ENCODE measurements at places on chromosomes 13 and 19.
A peak's percentile ranks its signal among the peaks of the same experiment; 100 is the strongest.

- no peak for DNase-seq
Measured at GRCh38 chr13:24083141-24083540, 77.4 kb upstream of the SPATA13 start.

GRCh38 chr13:35994131-35994966 is 136.8 kb downstream of the DCLK1 start:
- DNase-seq: no peak

DNA sequence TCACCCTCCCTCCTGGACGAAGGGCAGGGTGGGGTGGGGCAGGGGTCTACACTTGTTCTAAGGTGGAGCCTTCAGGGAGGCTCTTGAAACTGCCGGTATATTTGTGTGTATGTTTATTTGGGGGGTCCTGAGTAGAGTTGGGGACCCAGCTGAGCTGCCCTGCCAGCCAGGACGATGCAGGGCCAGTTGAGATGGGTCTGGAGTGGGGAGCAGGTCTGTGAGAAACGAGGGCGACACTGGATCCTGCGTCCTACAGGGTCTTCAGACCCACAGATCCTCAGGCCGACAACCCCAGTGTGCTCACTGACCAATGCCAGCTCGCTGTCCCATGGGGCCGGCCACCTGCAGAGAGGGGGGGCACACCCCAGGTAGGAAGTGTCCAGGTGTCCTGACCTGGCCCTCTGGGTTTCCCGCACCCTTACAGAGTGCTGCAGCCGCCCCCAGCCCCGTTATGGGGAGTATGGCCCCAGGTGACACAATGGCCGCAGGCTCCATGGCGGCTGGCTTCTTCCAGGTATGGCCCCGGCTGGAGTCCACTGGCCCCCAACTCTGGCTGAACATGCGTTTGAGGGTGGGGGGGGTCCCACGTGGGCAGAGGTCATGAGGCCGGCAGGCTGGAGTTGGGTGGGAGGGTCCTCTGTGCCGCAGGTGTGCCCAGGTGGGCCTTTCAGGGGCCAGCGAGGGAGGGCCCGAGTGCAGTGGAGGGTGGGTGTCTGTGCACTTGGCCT is 7.4 kb downstream of the ISYNA1 start:
- no peak for DNase-seq

GRCh38 chr19:17748884-17749638 is 2.2 kb upstream of the FCHO1 start:
- DNase-seq: no peak

GRCh38 chr19:35216833-35217648 is 11.5 kb downstream of the FAM187B start:
- no peak for DNase-seq

GRCh38 chr13:32528358-32528757 is 10.2 kb downstream of the N4BP2L2 start:
- no peak for DNase-seq

DNA sequence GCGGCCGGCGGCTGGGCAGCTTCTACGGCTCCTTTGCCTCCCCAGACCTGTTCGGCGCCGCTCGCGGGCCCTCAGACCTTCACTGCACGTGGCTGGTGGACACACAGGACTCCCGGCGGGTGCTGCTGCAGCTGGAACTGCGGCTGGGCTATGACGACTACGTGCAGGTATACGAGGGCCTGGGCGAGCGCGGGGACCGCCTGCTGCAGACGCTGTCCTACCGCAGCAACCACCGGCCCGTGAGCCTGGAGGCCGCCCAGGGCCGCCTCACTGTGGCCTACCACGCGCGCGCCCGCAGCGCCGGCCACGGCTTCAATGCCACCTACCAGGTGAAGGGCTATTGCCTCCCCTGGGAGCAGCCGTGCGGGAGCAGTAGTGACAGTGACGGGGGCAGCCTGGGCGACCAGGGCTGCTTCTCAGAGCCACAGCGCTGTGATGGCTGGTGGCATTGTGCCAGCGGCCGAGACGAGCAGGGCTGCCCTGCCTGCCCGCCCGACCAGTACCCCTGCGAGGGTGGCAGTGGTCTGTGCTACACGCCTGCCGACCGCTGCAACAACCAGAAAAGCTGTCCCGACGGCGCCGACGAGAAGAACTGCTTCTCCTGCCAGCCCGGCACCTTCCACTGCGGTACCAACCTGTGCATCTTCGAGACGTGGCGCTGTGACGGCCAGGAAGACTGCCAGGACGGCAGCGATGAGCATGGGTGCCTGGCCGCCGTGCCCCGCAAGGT is 11.6 kb downstream of the LRP3 start:
- no peak for DNase-seq

- no peak for DNase-seq
Measured at GRCh38 chr13:50691681-50692263, 151.7 kb downstream of the DLEU7 start.

DNA sequence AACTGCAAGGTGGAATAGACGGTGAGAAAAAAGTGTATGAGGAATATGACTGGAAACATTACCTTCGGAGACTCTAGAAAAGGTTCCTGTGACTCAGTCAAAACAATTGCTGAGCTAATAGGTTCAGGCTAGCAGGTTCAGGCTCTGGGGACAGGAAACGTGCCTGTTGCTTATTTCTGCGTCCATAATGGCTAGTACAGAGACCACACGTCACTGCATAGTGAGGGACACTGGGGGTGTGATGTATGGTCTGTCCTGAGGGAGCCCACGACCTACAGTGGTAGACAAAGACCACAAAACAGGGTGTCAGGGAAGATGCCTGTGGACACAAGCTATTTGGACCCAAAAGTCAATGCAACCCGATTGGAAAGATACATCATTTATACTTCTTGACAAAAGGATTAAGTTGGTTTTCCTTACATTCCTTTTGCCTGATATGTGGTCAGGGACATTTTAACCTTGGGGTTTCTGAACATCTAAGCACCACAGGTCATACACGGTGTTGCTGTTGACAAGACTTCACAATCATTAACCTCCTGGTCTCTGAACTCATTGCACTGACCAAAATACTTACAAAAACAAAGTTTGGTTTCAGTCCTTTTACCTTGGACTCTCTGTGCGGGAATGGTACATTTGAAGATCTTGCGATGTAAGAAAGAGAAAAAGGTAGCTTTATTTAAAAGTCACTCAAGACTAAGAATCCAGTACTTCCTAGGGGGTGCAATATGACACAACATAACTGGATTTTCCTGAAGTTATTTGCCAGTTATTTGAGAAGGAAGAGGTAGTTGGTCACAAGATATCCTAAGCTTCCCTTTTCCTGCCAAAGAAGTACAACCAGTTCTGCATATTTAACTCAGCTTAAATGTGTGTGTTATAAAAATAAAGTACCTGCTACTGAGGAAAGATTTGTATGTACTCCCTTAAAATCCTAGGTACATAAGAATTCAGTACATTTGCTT is 20.0 kb downstream of the CRYL1 start:
- no peak for DNase-seq

- no peak for DNase-seq
Measured at GRCh38 chr19:1861599-1862031, 1.8 kb downstream of the KLF16 start.

- DNase-seq: peak; percentile 48
Measured at GRCh38 chr19:3129112-3129511, 6.7 kb upstream of the GNA15 start.

DNA sequence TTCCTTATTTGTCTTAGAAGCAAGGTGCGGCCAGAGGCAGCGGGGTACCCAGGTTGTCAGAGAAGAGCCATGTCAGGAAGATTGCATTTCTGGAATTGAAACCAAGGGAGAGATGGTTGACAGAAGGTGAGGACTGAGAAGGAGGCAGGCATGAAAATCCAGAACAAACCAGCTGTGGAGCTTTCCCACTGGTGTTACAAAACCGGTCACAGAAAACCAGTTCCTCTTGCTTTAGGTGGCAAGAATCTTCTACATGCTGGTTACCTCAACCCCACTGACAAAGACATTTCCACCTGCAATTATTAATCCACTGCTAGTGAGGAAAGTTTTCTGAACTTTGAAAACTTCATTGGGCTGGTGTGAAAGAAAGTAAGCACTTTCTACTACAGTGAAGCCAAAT is 64.0 kb upstream of the MED4 start:
- DNase-seq: no peak

- peak; percentile 49 for DNase-seq
Measured at GRCh38 chr13:97344265-97345175, 89.4 kb upstream of the RAP2A start.

DNA sequence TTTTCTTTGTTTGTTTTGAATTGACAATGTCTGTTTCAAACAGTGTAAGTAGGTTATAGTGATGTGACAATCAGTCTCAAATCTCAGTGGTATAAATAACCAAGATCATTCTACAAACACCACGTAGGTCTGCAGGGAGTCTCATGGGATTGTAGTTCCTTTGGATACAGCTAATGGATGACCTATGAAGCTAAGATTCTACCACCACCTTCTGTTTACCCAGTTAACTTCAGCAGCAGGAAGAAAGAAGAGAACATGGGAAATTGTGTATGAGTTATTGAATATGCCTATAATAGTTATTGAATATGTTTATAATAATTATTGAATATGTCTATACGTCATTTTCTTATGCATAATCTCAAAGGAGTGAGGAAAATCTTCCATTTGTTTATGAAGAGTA is 63.9 kb upstream of the SLITRK5 start:
- no peak for DNase-seq

DNA sequence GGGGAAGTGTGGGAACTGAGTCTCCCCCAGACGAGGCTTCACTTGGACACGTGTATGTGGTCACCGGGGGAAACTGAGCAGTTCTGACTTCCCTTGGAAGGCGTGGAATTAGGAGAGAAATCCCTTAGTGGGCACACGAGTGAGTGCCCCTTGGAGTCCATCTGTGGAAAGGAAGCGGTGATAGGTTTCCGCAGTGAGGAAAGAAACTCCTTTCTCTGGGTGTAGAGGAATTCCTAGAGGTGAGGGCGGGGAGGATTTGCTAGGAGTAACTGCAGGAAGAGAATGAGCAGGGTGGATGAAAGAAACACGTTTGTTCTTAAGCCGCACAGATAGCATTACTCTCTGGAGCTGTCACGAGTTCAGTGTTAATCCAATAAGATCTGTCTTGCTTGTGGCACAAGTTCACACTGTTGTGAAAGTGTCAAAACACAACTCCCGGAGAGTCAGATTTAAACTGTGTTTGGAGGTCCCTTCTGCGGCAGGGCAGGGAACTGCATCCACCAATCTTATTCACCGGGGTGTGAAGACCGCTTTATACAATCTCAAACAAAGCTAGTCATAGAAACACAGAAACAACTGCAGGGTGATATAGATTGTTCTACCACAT is 1.2 kb downstream of the KL start:
- DNase-seq: no peak

- no peak for DNase-seq
Measured at GRCh38 chr19:19113040-19113626, 25.1 kb downstream of the TMEM161A start.

- DNase-seq: peak; percentile 15
Measured at GRCh38 chr13:20901668-20902437, 693 bp downstream of the XPO4 start.

GRCh38 chr19:55700813-55701212 is 25.8 kb downstream of the EPN1 start:
- no peak for DNase-seq

DNA sequence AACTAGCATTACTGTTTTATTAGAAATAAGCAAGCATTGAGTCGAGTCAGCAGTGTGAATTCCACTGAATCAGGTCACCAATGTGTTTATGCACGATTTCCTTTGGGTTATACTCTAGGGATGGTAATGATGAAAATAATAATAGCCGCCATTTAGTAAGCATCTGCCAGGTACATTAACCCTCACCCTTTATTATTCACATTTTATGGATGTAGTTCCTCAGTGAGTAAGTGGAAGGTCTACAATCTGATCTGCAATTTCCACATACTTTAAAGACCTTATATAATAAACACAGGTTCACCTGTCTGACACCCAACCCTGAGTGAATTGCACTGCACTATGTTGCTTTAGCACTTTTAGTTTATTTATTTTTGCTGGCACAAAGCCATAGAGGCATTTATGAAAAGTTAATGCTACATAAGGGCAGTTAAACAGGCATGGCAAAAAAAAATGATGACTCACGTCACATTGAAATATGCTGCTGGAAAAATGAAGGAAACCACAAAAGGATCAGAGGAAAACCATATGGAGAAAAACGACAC is 122.4 kb downstream of the TRPC4 start:
- no peak for DNase-seq

GRCh38 chr13:109873351-109874123 is 87.2 kb upstream of the IRS2 start:
- no peak for DNase-seq

DNA sequence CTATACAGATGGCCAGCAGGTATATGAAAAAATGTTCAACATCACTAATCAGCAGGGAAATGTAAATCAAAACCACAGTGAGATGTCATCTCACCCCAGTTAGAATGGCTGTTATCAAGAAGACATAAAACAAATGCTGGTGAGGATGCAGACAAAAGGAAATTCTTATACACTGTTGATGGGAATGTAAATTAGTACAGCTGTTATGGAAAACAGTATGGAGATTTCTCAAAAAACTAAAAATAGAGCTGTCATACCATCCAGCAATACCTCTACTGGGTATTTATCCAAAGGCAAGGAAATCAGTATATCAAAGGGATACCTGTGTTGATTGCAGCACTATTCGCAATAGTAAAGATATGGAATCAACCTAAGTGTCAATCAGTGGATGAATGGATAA is 22.9 kb downstream of the COG3 start:
- no peak for DNase-seq

- no peak for DNase-seq
Measured at GRCh38 chr19:17328517-17329365, 5.9 kb downstream of the ANO8 start.

DNA sequence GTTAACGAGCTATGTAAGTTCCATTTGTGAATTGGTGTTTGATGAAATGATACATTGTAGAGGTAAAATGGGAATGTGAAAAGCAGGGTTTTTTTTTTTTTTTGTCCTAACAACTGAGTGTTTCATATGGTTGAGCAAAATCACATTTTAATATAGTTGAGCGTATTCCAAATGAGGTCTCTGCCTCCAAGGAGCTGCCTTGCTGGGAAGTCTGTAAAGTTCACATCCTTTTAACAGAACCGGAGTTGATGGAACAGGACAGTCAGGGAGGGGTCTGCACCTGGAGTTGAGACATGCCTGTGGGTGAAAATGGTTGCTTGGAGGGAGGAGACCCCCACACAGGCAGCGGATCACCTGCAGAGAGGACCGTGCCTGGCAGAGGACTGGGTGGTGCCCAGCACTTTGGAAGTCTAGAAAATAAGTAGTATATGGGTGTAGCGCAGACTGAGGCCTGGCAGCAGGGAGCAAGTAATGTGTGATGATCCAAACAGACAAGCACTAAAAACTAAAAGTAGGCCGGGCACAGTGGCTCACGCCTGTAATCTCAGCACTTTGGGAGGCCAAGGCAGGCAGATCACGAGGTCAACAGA is 75.2 kb upstream of the UBAC2 start:
- no peak for DNase-seq

DNA sequence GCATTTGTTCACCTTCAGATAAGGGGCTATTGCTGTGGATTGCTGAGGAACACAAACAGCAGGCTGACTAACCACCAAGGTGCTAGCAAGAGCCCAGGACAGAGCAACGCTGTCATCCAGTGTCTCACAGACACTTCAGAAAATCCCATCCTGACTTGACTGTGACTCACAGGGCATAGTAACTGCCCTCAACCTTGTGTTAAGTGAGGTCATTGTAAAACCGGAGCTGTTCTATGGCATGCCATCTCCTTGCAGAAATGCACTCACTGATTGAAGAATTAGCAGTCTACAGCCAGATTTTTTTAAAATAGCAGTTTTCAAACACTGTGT is 51.1 kb downstream of the TNFRSF19 start:
- no peak for DNase-seq

- no peak for DNase-seq
Measured at GRCh38 chr13:29436291-29436690, 159.2 kb downstream of the SLC7A1 start.

- no peak for DNase-seq
Measured at GRCh38 chr19:35353635-35354034, 4.6 kb upstream of the FFAR3 start.

GRCh38 chr13:31697290-31697689 is 42.0 kb upstream of the RXFP2 start:
- DNase-seq: no peak
